RWPE2 (cell line): ENCODE measurements at places on chromosomes 12 and 14.
A peak's percentile ranks its signal among the peaks of the same experiment; 100 is the strongest.

DNA sequence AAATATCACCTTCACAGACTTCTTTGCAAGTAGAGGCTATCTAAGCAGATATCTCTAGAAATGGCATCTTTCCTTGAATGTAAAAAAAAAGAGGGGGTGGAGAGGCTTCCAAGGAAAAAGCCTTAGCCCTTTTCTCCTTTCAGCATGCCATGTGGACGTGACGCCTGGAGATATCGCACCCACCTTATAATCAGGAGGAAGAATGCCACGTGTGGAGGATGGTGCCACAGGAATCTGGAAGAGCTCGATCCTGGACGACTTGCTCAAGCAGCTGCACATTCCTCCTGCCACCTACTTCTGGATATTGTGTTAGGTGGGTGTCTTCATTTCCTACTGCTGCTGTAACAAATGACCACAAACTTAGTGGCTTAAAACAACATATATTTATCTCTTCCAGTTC, 203.6 kb downstream of the NUAK1 start:
- no peak for DNase-seq

GRCh38 chr12:98594050-98594835, 757 bp downstream of the SLC25A3 start:
- no peak for DNase-seq

DNA sequence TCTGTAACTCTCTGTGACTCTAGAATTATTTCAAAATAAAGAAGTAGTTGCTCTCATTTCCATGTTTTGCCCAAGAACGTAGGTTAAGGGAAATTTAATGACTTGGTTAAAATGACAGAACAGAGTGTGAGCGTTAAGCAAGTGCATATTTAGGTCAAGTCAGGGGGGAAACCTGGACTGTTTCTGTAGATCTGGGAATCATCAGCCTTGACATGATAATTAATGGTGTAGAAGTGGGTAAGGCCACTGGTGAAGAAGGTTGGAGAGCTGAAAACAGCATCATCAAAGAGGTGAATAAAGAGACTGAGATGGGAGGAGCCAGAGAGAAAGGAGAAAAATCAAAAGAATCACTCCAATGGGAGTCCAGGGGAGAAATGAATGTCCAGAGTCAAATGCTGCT, 49.4 kb upstream of the STK38L start:
- DNase-seq = no peak

- DNase-seq = no peak
Measured at GRCh38 chr14:63677891-63678379, 36.3 kb upstream of the WDR89 start.

GRCh38 chr12:77062846-77063461, 2.4 kb downstream of the E2F7 start:
- DNase-seq = no peak

DNA sequence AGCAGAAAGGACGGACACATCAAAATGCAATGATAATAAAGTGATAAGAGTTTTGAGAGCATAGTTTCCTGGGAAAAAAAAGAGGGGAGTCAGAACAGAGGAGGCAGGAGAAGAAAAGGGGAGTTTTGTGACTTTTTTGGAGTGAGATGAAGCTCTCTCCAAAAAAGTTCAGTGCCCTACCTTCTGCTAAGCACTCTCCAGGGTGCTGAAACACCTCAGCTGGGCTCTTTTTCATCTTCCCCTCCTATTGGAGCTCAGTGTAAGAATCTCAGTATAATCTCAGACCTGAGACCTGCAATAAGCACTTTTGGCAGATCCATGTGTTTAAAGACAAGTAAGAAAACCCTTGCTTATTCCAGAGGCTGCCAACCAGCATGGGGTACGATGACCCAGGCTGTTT, 58.9 kb upstream of the SRRM4 start:
- DNase-seq = no peak

DNA sequence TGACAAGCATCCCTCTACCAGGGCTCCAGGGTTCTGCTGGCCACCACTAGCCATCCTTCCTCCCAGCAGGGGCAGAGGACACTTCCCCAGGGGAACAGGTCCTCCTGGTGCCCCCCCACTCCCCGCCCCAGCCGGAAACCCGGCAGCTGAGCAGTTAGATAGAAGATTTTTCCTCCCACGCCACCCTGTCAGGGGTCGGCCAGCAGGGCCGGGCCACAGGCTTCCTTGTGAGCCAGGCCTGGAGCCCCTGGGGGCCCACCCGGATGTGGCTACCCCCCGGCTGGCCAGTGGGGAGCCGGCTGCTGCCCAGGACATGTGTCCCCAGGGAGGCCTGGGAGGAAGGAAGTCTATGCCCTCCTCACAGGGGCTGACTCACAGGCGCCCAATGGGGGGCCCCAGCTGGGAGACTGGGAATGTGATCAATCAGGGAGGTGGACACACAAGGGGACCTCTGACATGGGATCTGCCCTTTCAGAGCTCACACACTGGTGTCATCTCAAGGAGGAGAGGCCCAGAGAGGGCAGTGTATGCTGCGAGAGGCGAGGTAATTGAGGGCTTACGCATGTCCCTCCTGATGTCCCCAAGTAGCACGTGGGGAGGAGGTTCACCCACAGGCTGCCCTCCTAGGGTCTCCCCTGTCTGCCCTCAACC, 4.2 kb downstream of the SH2B3 start:
- no peak for DNase-seq

GRCh38 chr14:62896932-62897456, 148.3 kb downstream of the KCNH5 start:
- no peak for DNase-seq

DNA sequence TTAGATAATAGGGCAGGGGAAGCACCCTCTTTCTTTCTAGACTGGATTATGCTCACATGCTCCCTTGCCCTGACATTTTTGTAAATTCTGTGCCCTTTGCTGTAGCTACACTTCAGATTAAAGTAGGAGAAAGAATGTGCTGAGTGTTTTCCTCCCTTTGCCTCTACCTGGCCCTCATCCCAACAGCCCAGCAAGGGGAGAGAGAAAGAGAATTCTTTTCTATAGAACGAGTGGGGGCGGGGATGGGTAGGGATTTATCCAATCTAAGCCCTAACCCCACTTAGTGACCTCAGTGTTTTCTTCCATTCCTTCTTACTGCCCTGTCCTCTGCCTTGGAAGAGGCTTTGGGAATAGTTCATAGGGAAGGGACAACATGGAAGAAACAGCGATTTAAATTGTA, 13.5 kb downstream of the GPR84 start:
- no peak for DNase-seq

DNA sequence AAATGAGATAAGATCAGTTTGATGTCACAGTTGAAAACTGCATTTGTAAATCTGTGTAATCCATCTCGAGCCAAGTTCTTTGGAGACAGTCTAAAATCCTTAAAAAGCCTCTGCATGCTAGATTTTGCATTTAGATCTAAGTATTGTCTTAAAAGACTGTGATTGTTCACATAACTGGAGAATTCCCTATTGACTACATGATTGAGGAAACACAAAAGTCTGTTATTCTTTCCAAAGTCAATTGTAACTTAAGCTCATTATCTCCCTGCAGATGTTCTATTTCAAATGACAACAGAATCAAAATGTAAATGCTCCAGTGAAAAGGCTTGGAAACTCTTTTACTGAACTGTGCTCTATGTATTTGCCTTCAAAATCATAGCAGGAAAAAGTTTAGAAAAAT, 77.8 kb downstream of the MYF5 start:
- no peak for DNase-seq

- DNase-seq = no peak
Measured at GRCh38 chr12:103468837-103469236, 26.9 kb downstream of the C12orf42 start.

GRCh38 chr12:32483499-32483898, 84.1 kb downstream of the FGD4 start:
- no peak for DNase-seq

DNA sequence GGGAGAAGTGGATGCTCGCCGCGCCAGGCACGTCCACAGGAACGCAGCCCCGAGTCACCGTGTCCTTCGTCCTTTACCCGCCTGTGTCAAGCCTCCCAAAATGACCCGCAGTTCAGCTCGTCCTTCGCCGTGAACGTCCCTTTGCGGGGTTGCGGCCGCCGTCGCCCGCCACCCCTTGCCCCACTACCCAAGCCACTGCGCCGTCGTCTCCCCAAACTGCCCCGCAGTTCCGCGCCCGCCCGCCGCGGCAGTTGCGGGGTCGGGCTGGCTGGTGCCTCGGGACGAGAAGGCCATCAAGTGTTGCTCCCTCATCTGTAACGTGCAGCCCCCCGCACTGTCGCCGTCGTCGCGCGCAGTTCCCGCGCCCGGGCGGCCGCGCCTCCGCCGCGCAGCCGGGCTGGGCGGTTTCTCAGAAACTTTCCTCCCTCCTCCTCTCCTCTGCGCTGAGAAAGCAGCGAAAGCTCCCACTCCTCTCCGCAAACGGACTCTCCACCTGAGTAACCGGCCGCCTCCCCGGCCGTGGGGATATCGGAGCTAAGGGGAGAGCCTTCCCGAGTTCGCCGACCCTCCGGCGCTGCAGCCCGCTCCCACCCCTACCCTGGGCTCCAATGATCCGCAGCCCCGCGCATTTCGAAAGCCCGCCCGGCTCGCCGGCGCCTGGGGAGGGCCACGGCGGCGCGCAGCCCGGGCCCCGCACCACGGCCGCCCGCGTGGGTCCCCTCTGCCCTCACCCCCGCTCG, 6.7 kb downstream of the CDKN1B start:
- no peak for DNase-seq

DNA sequence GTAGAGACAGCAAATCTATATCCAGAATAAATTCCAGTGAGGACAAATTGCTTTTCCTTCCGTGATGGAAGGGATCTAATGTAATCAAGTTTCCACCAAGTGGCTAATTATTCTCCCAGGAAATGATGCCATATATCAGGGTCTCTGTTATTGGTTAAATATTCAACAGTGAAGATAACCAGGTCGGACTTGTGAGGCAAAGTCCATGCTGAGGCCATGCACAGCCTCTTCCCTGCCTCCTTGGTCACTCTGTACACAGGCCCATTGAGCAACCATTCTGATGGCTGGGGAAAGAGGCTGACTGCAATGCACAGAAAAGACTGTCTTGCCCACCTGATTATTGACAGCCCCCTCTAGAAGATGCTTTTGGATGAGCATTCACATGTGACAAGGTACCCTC, 90.1 kb downstream of the TNFAIP2 start:
- DNase-seq = no peak

DNA sequence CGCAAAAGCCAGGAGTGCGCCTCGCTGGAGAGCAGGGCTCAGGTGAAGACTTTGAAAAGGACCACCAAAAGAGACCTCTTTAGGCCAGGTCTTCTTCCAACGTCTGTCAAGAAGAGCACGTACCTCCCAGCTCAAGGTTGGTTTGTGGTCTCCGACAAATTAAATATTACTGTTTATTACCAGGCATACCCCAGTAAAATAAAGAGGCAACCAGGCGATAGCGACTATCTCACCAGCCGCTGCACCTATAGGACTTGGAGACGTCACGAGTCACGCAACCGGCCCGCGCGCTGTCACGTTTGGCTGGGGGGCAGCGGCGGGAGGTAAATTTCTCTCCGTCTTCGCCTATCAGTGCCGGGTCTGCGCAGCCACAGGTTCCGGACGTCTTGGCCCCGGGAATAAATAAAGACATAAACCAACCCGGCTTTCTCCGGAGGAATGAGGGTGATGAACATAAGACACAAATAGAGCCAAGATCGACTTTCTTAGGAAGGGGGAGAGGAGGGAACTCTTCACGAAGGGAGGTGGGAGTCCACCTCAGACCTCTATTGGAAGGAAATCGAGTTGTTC, 2.0 kb upstream of the TBX5 start:
- DNase-seq = no peak

DNA sequence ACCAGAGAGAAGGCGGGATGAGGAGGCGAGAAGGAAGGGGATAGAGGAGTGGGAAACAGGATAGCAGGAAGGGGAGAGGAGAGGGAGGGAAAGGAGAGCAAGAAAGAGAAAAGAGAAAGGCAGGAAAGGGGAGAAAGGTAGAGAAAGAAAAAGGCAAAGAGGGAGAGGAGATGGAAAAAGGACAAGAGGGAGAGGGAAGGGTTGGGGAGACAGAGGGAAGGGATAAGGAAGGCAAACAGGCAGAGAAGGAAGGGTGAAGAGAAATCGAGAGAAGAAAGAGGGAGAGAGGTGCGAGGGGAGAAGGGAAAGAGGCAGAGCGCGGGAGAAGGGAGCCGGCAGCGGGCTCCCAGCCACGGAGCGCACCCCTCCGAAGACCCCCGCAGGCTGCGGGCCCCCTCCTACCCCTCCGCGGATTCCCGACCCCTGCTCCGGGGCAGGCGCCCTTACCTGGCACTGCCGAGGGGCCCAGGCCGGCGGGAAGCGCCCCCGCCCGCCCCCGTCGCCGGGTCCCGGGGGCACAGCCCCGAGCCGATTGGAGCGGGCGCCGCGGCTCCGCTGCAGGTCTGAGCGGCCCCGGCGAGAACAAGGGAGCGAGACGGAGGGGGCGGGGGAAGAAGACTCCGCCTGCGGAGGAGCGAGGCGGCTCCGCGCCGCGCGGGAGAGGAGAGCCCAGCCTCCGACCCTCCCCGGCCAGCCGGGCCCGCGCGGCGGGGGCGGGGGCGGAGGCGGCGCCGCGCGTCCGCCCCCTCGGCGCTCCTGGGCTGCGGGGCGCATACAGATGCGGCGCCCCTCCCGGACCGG, at the start of gene CDH24:
Gene CDH24, minus strand, starts transcription at position 565 of the 801 bp plus-strand sequence. CDS start 1,787 bp downstream, outside the sequence.
- DNase-seq = peak; percentile 89

GRCh38 chr14:64209444-64210131, 84.6 kb downstream of the ESR2 start:
- no peak for DNase-seq

DNA sequence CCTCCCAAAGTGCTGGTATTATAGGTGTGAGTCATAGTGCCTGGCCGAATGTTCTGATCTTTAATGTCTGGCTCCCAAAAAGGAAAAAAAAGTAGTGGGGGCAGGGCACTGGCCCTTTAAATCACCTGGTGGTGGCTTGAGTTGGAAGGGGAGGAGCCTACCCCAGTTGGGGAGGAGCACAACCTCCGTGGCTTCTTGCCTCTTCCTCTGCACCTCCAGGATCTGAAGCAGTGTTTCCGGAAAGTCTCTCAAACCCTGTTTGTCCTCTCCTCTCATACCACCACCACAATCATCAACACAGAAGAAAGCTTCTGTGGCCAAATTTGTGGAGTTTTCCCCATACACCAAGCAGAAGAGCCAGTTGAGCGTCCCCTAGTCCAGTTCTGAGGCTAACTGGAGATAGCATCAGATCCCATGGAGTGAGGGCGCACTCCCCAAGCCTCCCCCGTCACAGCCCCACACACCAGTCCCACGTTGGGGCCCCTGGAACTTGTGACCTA, 24.3 kb upstream of the RCOR1 start:
- DNase-seq = peak; percentile 75

- no peak for DNase-seq
Measured at GRCh38 chr12:91954747-91955146, 190.9 kb downstream of the BTG1 start.

GRCh38 chr12:79121486-79121885, 256.9 kb downstream of the SYT1 start:
- no peak for DNase-seq
